ENCODE measurements at places on chromosomes 12 and 14.
A peak's percentile ranks its signal among the peaks of the same experiment; 100 is the strongest.

GRCh38 chr12:26803552-26803951 lies 29.4 kb downstream of the ITPR2 start:
- no peak for DNase-seq

DNA sequence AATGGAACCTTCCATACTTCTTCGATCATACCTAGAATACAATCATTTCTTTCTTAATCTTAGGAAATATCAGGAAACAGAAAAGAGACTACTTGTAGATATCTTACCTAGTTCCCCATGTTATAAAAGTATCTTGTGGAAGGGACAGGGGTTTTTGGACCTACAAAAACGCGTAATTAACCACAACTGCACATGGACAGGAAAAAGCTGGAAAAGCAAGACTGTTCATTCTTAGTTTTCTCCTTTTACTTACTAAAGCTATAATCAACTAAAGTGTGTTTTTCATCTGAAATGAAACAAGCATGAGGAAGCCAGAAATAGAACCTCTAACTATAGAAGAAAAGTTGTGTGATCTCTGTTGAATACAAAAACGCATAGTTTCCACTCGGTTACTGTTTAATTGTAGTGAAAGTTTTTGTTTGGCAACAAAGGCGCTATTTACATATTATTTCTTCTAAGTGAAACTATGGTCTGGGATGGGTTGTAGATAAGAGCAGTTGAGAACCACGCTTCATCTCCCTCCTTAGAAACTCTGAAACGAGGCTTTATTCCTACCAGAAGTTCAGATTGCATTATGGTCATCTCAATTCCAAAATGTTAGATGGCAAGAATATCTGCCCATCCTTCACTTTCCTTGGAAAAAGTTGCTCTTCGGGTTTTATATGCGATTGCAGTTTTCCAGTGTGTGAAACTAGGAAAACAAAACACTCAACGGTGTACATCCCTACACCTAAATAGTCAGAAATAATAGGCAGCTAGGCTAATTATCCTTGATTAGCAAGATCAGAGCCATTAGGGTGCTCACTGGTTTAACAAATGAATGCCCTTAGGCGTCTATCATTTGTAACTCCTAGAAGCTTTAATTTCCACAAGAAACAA lies 1.1 kb downstream of the BCAT1 start:
- no peak for DNase-seq

DNA sequence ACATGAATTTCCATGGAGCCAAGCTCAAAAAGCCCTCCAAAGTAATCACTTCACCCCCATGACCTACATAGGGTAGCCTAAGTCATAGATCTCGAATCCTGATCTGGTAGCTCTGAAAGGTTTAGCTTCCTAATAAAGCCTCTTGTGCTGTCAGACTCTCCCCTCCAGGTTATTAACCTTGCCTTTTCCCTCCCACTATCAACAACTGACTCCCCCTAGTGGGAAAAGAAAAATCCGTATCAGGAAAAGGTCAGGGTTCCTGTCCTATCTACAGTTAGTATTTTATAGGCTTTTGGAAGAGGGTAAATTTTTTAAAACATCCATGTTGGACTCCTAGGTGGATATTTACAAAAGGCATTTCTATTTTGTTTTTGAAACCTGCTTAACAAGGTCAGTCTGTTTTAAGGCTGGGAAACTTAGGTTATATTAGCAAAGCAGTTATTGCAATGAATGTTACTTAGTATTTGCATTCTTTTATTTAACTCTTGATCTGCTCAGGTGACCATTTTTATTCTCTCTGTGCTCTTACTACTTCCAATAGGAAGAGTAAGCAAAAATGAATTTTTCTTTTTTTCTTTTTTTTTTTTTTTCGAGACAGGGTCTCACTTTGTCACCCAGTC lies 8.0 kb downstream of the YY1 start:
- DNase-seq = peak; percentile 5

DNA sequence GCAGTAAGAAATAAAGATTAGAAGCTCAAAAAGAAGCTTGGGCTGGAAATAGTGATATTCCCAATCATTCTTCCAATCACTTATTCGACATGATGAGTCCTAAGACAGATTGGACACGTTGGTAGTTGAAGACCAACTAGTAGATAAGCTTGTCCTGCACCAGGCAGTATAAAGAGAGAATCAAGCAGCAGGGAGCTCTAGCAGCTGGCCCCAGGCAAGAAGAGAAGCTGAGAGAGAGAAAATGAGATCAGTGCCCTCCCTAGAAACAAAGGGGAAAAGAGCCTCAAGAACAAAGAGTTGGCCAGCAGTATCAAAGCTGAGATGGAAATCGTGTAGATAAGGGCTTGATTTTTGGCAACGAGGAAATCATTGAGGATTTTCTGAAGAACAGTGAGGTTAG lies 20.6 kb downstream of the RASSF8 start:
- DNase-seq = no peak

DNA sequence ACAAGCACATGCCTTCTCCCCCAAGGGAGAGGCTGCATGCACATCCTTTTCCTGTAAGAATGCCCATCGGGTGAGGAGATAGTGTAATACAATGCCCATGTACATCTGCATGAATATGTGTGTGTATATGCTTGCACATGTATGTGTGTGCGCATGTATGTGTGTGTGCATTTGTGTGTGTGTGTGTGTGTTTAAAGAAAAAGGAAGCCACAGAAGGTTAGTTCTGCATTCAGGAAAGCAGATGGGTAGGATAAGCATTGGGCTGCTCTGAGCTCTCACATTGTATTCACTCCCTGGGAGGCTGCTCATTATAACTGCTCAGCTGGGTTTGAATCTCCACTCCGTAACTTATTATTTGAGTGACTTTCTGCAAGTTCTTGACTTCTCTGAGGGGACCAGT lies 74.3 kb downstream of the GALNT8 start:
- DNase-seq = no peak

DNA sequence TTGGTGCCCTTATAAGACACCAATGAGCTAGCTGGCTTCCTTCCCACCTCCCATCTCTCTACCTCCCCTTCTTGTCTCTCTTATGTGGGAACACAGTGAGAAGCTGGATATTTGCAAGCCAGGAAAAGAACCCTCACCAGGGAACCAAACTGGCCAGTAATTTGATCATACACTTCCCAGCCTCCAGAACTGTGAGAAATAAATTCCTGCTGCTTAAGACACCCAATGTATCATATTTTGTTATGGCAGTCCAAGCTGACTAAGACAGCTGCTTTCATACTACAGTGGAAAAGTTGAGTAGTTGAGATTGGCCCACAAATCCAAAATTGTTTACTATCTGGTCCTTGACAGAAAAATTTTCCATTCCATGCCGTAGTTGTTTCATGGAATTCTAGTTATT lies 269.0 kb downstream of the KCNH5 start:
- DNase-seq = no peak

- no peak for DNase-seq
These were observed 150.9 kb upstream of the PLEKHG7 start for GRCh38 chr12:92551853-92552397.

GRCh38 chr14:77241955-77242354 lies 29.1 kb downstream of the NGB start:
- no peak for DNase-seq

- DNase-seq = peak; percentile 19
These were observed 208.0 kb upstream of the DIO2 start for GRCh38 chr14:80419345-80419744.

DNA sequence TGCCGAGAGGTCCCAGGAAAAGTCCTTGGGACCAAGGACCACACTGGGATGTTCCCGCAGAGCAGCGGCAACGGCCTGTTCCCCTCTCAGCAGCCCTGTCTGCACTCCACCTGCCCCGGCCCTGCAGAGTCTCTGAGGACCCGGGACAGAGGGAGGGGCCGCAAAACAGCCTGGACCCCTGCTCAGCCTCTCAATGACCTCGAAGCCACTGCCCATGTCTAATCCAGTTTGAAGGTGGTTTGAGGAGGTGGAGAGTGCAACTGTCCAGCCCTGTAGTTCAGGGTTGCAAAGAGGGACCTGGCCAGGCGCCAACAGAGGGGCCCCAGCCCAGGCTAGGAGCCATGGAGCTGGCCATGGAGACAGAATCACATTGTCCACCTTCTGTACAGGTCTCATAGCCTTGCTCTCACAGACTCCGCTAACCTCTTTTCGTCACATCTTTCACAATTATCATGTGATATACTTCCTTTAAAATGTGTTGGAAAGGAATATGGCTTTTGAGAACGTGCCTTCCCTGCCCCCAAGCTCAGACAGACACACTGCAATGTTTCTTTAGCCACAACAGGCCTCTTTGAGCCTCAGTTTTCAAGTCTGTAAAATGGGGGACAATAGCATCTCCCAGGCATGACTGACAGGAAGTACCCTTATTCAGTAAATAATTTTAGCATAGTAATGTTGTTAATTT lies 49.3 kb downstream of the ACTN1 start:
- DNase-seq = no peak

DNA sequence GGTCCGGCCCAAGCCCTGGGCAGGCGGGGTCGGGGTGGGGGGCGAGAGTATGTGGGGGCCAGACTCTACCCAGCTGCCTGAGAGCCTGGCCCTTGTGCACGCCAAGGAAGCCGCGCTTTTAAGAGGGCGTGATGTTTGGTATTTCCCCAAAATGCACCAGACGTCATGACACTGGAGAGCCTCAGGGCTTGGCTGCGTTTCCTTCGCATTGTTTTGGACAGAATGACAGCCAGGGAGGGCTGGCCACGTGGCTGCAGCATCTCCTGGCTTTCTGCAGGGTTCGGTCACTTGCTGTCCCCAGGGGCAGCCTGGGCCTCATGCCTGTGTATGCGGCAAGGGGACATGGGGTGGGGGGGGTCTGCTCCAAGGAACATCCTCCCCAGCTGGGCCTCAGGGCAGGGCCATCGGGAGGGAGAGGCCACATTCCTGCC lies 16.1 kb upstream of the NUDT14 start:
- no peak for DNase-seq

DNA sequence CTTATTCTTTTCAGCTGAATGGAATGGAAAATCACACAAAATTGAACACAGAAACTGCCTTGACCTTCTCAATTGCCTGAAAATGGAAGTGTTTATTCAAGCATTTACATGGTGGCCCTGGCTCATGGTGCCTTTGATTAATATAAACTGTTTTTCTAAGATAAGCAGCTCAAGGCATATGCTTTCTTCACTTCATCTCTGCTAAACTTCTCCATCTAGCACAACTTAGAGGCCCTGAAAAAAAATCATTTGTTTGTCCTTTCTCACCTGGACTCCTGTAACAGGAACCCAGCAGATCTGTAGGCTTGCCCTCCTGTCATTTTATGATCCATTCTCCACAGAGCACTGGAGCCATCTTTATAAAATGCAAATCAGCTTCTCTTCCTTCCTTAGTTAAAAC lies 117.5 kb upstream of the KRR1 start:
- DNase-seq = no peak

Data from NCI-H774 (cell line).